ENCODE measurements at places on chromosomes 2 and 18.

DNA sequence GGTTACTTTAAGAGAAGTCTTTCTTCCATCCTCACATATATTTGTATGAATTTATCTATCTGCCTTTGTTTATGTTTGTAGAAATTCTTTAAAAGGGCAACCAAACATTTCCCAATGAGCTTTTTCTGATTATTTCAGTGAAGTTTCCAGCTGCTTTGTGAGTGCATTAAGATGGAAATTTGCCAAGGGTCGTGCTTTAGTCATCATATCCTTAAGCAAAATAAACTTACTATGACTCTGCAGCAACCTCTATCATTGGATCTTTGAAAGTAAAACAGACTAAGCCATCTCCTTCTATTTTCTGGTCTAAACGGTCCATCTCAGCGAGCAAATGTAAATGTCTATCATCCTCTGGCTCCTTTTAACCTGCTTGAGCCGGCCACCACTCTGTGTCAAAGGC lies 489.3 kb downstream of the SOX11 start:
- DNase-seq, result no peak

GRCh38 chr2:174675615-174676014 lies 78.0 kb upstream of the WIPF1 start:
- no peak for DNase-seq

DNA sequence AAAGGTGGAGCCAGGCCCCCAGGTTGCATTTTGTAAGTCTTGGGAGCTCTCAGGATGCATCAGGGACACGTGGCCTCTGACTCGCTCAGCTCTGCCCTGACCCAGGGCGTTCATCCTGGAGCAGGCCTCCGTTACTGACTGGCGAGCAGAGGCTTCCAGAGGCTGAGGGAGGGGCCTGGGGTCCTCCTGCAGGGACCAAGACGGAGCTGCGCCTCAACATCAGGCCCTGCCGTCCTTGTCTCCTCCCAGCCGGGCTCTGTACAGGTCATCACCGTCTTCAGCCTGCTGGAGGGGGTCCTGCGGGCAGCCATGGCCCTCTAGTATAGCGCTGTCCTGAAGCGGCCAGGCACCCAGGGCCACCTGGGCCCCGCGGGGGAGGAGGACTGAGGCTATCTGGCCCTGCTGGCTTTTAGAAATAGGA lies 10.2 kb upstream of the ALPP start:
- no peak for DNase-seq

GRCh38 chr2:115414466-115414865 lies 972.0 kb downstream of the DPP10 start:
- DNase-seq, result no peak

DNA sequence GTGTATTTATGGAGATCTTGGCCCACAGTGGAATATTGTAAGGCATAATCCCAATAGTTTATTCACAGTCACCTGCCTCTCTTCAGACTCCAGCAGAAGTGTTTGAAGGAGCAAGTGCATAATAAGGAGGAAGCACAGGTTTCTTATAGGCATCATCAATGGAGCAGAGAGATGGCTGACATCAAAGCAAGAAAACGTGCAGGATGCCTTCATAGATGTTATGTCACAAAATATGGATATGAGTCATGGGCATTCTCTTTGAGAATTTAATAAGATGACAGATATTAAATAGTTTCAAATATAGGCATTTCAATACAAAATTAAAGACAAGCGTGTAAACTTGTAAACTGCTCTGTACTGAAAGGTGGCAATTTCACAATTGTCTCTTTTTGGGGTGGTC lies 4.0 kb upstream of the RND3 start:
- DNase-seq, result no peak

GRCh38 chr2:96953611-96953978 lies 32.8 kb downstream of the FAM178B start:
- no peak for DNase-seq

DNA sequence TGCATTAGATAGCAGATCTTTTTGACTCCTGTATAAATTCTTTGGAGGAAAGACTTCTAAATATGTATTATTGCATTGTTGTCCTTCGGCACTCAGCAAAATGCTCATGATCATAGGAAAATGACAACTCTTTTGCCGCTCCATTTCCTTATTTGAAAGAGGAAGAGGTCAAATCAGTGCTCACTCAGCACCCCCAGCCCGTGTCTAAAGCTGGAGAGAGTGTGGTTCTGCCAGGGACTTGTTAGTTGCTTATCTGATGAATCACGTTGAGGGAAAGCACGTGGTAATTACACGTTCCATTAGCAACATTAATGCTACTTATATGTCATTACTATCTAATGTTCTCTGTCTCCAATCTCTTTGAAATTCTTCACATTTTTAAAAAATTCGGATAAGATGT lies 46.0 kb upstream of the MBP start:
- no peak for DNase-seq

DNA sequence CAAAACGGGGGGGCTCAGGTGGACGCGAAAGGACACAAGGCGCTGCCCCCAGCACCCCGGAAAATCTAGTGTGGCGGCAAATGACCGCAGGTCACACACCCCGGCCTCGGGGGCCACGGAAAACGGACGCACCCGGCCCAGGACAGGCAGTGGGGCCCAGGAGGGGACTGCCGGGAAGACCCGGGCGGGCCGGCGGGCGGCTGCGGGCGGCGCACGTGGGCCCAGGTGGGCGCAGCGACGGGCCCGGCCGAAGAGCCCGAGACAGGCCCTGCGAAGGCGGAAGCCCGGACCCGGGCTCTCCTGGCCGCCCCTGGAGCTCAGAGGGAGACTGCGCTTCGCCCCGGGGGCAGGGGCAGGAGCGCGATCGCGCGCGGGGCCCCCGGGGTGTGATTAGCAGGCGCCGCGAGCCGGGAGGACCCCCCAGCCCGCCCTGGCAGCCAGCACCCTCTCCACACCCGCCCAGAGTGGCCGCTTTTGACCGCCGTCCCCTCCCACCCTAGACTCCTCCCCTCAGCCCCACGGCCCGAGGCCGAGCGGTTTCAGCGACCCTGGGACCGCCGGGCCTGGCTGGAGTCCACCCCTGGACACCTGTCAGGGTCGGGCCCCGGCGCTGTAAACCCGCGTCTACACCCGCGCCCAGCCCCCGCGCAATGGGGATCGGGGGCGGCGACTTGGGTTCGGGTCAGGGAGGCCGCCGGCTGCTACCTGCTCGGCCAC lies 773 bp downstream of the MBP start:
- no peak for DNase-seq

DNA sequence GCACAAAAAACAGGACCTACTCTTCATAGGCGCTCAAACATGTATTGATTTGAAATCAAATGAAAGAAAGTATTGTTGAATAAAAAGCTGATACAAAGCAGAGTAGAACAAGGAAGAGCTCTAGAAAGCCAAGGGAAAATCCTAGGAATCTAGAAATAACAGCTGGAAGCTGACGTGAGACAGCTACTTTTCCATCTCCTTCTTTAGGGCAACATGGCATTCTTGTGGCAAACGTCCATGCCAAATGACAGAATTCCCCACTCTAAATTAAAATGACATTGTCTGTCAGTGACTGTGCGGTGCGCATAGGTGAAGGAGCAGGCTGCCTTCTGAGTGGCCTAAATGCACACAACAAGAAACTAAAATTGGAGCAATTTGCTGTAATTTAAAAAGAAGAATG lies 557.4 kb downstream of the SOX11 start:
- DNase-seq, result no peak

DNA sequence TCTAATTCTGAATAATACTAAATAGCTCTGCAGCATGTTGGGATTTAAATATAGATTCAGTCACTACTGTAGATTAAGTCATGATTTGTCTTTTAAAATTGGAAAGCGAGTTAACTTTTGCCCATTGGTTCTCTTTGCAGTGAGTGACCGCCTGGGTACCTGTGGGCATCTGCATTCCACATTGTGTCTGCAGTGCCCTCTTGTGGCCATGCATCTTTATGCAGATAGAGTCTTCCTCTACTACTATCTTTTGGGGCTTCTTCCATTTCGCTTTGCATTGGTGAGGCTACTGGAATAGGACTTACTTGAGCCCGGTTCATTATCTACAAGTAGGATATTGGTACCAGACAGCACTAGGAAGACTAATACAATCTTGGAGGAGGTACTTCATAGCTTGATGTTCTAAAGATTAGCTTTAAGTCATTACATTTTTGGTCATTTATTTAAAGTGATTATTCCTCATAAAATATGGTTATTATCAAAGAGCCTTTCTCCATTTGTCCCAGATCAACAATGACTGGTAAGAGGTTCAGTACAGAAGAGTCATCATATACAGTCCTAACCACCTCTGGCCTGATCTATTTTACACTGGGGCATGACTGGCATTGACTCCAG lies 203.0 kb downstream of the SOCS6 start:
- peak; percentile 15 for DNase-seq

GRCh38 chr2:199160677-199161465 lies 296.9 kb downstream of the SATB2 start:
- DNase-seq, result no peak

- DNase-seq, result no peak
Measured at GRCh38 chr2:12451726-12452125, 265.0 kb upstream of the TRIB2 start.

DNA sequence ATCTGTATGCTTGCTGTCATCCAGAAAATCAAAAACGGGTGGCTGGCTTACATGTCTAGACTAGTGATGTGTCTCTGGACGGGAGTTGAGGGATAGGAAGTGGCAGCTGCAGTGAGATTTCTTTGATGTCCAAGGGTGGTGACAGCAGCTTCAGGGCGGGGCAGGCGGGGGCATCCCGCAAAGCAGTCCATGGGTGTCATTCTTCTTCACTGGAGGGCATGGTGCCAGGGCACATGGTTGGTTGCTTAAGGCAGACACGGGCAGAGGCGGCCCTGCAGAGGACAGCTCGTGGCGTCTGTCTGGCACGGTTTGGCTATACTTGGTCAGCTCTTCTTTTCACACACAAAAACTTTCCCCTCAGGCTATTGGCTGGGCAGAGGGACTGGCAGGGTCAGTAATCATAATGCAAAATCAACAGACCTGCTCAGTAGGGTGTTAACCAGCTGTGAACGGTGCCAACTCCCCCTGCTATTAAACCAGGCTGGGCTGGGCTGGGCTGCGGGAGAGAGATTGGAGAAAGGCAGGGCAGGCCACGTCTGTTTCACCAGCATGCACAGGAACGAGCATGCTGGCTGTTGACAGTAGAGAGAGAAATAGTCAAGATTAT lies 63.7 kb downstream of the COL4A3 start:
- no peak for DNase-seq

DNA sequence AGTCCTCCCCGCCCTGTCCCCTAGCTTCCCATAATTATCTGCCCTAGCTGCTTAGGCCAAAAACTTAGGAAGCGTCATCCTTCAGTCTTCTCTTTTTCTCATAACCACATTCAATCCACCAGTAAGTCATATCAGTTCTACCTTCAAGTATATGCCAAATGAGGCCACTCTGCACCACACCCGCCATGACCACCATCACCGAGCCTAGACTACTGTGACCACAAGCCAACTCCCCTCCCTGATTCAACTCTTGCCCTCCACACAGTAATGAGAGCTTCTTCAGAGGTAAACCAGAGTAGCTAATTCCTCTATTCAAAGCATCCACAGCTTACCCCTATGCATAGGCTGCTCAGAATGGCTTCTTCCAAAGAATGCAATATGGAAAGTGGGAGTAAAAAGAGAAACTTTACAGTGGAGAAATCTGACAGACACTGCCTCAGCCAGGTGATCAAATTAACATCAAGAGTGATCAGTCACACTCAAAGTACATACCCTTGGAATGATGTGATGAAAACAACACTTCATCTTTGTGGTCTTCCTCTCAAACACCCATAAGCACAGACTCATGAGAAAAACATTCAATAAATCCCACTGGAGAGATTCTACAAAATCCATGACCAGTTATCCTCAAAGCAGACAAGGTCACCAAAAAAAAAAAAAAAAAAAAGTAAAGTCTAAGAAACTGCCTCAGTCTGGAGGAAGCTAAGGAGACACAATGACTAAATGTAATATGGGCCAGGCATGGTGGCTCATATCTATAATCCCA lies 17.7 kb downstream of the MBOAT2 start:
- no peak for DNase-seq

GRCh38 chr2:240055177-240055917 lies 2.0 kb upstream of the OR6B3 start:
- no peak for DNase-seq

DNA sequence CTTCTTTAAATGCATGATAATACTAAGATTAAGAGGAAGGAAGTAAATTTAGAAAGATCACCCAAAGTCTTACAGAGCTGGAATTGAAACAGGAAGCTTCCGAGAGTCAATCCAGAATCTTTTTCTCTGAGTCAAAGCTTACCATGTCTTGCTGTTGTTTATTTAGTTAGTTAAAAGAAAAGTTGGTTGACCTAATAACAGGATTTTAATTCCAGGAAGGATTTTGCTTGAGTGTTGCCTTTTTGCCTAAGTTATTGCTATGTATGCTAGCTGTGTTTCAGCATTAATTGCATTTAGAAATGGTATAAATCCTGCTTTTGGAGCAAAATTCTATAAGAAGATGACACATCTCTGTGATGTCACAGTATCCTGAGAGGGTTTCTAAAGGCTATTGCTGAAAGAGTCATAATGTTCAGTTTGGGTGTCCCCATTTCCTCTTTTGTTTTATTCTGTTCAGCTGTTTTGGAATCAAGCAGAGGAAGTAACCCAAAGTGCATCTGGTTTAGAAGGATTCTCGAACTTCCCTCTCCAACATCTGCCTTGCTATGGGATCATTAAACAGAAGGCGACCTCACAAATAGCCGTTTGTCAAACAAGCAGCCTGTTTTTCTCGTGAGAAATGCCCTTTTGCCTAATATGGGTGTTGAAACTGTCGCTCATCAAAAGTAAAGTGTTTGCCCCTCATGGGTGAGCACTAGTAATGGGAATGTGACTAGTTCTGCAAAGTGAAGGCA lies 271.5 kb upstream of the MMADHC start:
- no peak for DNase-seq

DNA sequence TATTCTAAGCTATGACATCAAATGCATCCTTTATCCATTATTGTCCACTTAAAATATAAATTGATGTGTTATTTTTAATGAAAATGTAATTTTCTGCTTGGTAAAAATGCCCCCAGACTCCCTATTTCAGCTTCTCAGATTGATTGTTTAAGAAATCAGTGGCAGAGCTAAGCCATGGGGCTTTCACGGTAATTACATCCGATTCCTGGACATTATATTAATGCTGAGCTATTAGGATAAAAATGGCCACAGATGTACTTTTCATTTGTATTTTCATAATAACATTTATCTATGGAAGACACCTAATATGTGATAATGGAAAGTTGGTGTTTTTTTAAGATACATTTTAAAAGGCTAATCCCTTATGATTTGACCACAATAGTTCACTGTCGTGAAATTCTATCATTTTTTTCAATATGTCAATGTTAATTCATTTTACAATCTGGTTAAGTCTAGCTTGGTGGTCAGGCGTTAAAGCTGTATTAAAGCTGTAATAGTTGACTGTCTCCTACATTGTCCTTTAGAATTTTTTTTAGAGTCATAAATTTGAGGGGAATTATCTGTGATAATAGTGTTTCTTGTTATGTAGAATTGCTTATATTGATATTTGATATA lies 229.0 kb upstream of the UBE2E3 start:
- no peak for DNase-seq

GRCh38 chr18:48623468-48624235 lies 84.8 kb downstream of the CTIF start:
- no peak for DNase-seq

DNA sequence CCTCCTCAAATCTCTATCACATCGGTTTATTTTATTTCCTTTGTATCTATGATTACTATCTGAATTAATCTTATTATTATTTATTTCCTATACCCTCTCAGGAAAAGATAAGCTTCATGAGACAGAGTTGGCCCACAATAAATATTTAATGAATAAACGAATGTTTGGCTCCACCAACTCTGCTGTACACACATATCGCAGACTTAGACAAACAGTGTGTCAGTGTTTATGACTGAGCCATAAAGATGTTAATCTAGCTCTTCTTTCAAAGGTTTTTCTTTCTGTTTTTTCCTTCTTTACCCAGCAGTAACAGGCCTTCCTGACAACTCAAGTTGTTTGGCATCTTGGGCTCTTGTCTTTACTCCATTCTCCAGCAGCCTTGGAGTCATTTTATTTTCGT lies 329.5 kb downstream of the CDH2 start:
- no peak for DNase-seq

All from stimulated activated CD8-positive, alpha-beta memory T cell treated with anti-CD3 and anti-CD28 coated beads, Interleukin-15, amount 100 ng/mL, for 48 hours (primary cell).